Stimulated activated CD4-positive, alpha-beta T cell treated with anti-CD3 and anti-CD28 coated beads, Interleukin-1b, Interleukin-23, amount 100 ng/mL, for 24 hours (primary cell): ENCODE measurements at places on chromosomes 13 and 19.
A peak's percentile ranks its signal among the peaks of the same experiment; 100 is the strongest.

DNA sequence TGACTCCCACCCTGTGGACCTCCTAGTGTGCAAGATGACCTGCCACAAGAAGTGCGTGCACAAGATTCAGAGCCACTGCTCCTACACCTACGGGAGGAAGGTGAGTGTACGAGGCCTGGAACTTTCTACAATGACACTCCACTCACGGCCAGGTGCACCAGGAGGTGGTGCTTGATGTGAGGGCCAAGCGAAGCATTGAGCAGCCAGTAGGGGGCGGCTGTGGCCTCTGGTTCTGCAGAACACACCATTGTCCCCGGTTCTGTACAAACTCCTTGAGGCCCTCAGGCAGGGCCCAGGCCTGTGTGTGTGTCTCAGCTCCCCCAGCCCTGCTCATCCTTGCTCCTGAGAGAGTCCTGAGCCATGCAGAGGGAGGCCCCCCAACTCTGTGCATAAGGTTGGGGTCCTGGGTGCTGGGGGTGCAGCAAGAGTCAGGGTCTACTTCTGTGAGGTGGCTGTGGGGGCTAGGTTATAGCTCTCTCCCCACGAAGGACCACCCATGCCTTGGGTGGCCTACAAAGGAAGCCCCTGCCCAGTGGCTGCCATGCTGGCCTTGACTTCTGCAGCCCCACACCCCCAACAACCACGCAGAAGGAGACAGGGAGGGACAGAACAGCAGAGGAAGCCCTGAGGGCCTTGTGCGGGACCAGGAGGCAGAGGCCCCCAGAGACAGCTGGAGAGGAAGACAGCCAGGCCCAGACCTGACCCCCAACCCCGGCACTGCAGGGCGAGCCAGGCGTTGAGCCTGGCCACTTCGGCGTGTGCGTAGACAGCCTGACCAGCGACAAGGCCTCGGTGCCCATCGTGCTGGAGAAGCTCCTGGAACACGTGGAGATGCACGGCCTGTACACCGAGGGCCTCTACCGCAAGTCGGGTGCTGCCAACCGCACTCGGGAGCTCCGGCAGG is 9.7 kb upstream of the USE1 start:
- no peak for DNase-seq

DNA sequence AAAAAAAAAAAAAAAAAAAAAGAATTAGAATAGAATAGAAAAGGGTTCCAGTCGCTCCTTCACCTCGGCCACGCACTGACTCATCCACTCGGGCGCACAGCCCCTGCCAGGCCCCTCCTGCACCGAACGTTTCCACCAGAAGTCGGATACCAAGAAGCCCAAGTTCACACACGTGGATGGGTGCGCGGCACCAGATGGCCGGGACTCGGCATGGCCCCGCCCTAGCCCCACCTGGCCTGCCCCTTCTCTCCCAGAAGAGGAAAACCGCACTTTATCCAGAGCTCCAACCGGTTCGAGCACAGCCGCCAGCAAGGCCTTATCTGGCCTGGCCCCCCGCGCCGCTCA is 5.9 kb downstream of the PRR36 start:
- DNase-seq, result no peak

- DNase-seq, result no peak
Measured at GRCh38 chr13:50711996-50712395, 131.5 kb downstream of the DLEU7 start.

DNA sequence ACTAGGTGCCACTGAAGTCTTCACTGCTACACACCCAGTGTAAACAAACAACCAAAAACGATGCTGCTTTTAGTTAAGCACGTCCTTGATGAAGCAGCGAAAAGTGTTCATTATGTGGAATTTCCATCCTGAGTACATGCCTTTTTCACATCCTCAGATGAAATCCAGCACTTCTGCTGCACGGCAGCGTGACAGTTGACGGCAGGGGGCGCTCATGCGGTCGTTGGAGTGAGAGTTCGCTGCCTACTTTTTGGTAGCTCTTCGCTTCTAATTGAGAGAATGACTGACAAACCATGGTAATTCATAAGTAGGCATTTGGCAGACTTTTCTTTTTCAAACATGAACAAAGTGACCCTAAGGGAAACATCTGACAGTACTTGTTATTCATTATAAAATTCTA is 1124.9 kb downstream of the EFNB2 start:
- DNase-seq, result peak; percentile 14

- no peak for DNase-seq
Measured at GRCh38 chr13:50467156-50468110, 376.1 kb downstream of the DLEU7 start.

DNA sequence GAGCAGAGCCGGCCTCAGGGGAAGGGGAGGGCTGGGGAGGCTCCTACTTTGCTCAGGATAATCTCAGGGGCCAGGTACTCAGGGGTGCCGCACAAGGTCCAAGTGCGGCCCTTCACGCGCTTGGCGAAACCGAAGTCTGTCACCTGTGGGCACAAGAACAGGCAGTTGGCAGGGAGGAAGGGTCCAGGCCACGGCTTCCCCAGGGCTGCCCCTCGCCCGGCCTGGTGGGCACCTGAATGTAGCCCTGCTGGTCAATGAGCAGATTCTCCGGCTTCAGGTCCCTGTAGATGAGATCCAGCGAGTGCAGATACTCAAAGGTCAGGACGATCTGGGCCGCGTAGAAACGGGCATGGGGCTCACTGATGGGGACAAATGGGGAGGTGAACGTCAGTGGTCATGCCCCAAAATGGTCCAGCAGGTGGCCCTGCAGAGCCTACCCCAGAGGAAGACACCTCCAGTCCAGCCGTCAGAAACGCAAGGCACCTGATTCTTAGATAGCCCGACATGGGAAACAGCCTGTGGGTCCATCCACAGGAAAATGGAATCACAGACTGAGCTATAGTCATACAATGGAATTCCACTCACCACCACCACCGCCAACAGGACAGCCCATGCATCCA is 7.1 kb upstream of the SAMD1 start:
- no peak for DNase-seq

DNA sequence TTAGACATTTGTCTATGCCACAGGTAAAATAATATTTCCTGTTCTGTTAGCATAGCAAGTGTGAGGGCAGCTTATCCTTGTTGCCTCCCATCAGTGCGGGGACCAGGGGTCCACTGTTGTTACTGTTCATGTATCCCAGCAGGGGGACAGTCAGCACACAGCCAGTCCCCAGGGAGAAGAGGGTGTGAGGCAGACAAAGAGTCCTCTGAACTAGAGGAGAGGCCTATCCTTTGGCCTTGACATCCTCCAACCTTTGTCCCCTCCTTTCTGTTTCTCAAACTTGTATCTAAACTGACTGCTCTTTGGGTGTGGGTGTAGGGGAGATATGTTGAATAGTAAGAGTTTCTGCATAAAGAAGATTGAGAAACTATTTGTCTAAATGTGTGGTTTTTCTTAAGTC is 2.9 kb upstream of the GPR18 start:
- no peak for DNase-seq

- no peak for DNase-seq
Measured at GRCh38 chr19:7703332-7703731, 1.4 kb upstream of the FCER2 start.

DNA sequence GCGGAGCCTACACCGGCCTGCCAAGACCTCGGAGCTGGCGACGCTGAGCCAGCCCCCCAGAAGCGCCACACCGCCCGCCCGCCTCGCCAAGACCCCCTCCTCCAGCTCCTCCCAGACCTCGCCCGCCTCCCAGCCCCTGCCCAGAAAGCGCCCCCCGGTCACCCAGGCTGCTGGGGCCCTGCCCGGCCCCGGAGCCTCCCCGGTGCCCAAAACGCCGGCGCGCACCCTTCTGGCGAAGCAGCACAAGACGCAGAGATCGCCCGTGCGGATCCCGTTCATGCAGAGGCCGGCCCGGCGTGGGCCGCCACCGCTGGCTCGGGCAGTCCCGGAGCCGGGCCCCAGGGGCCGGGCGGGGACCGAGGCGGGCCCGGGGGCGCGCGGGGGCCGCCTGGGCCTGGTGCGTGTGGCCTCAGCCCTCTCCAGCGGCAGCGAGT is 10.2 kb downstream of the C19orf25 start:
- no peak for DNase-seq

DNA sequence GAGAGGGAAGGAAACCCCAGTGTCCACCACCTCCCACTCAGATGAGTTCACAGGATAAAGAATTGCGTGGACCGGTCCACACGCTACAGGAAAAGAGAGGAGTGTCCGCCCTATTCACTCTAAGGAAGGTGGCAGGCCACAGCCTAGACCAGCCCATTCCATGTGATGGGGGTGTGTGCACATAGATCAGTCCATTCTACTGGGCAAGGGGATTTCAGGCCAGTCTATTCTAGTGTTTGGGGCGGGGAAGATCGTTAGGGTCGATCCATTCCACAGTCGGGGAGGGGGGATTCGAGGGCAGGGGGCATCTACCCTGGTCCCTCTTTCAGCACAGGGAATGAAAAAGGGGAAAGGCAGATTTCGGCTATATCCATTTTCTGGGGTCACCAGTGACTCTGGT is 7.8 kb downstream of the FIZ1 start:
- no peak for DNase-seq
